ENCODE measurements at places on chromosomes 12 and 14.

DNA sequence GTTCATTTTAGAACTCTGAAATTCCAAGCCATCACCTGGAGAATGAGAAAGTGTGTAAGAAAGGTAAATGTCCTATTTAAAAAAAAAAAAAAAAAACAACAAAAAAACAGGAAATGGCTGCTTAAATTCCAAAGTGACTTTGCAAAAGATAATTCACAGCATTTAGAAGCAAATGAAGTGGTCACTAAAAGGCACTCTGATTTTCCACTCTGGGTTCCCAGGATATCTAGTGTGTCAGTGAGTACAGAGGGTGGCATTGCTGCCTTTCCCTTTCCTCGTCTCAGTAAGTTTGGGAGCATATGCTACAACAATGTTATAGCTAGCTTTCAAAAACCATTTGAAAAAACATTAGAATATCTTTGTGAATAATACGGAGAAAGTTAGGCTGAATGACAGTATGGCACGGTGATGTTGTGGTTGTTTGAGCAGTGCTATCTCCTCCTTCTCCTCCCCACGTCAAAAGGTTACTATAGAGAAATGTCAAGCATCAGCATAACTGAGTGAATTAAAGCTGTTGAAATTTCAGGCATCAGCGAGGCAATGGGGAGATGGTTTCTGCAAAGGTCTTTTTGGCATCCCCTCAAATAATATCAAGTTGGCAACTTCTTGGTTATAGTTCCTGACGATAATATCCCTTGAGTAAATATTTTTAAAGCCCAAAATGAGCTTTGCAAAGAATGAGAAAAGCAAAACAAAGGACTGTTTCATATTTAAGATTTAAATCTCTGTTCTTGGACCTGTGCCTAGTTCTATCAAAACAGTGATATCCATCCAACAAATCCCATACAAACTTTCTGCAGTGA, 164.5 kb upstream of the E2F7 start:
- no peak for DNase-seq

- peak; percentile 100 for DNase-seq
Observed at GRCh38 chr12:132651444-132652100, 33.0 kb downstream of the P2RX2 start.

GRCh38 chr12:67813456-67813904, 164.9 kb downstream of the DYRK2 start:
- DNase-seq, result no peak

DNA sequence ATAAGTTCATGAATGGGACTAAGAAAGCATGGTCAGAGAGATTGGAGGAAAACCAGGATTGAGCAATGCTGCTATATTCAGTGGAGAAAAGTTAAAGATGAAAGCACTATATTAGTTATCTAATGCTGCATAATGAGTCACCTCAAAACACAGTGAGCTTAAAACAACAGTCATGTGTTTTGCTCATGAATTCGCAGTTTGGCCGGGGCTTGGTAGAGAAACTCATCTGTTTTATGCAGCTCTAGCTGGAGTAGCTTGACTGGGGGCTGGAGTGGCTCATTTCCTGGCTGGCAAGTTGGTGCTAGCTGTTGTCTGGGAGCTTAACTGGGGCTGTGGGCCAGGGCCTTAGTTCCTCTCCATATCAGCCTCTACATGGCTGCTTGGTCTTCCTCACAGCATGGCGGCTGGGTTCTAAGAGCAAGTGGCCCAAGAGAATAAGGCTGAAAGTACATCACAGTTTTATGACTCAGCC, 90.1 kb downstream of the ADCK1 start:
- DNase-seq, result no peak

GRCh38 chr12:101939856-101940265, 62.5 kb downstream of the DRAM1 start:
- peak; percentile 48 for DNase-seq

- DNase-seq, result no peak
Observed at GRCh38 chr12:107684990-107685359, 624 bp upstream of the PWP1 start.

DNA sequence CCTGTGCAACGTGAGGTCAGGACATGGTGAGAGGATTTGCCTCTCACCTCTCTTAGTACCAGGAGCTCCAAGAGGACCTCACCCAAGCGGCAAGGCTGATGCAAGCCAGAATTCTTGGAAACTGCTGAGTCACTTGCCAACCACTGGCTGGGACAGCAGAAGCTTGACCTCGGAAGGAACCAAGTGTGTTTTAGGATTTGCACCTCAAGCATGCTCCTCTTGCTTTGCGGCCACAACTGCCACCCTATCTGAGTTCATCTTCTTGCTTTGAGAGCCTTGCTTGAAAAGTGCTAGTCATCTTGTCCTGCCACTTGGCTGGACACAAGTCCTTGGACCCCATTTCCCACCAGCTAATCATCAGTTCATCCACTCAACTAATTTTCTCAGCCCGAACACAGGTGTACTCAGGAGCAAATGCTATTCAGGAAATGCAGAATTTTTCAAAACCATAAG, 195.8 kb downstream of the SLC25A21 start:
- no peak for DNase-seq

GRCh38 chr12:39431797-39432196, 11.1 kb downstream of the KIF21A start:
- no peak for DNase-seq

DNA sequence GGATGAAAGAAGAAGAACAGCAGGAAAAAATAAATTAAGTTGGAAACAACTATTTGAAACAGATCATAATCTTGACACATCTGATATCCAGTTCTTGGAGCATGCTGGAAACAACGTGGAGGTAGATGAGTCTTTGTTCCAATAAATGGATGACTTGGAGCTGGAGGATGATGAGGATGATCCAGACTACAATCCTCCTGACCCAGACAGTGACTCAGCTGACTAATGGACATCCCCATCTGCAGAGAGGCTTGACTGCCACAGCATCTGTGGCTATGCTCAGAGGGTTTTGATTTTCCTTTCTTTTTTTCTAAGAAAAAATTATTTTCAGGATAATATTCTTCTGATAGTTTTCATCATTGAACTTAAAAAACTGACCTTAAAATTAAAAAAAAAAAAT, 6.2 kb upstream of the ZDHHC17 start:
- DNase-seq, result no peak

DNA sequence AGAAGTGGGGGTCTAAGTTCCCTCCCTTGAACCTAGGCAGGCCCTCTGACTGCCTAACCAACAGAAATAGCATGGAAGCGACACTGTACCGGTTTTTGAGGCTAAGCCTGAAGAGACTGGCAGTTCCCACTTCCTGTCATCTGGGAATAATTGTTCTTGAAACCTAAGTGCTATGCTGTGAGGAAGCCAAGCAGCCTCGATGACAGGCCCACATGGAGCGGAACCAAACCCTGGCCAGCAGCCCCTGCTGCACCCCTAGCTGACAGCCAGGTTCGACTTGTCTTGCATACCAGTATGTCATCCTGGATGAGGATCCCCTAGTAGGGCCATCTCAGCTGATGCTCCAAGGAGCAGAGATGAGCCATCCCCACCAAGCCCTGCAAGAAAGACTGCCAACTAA, 6.4 kb upstream of the GPR68 start:
- DNase-seq, result no peak

DNA sequence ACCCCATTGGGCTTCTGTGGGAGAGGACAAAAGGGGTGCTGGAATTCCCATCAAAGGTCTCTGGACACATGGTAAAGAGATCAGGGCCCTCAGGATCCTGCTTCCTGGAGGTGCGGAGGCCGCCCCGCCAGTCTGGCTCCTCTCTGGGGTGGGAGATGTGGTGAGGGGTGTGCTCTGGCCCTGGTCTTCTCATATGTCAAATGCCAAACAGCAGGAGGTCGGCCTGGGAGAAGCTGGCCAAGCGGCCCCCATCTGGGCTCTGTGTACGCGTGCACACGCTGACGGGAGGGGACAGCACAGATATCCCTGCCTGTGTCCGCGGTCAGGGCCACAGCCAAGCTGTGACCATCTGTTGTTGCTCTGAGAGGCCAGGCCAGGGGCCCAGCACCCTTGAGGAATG, 14.1 kb downstream of the FIGNL2 start:
- DNase-seq, result no peak

DNA sequence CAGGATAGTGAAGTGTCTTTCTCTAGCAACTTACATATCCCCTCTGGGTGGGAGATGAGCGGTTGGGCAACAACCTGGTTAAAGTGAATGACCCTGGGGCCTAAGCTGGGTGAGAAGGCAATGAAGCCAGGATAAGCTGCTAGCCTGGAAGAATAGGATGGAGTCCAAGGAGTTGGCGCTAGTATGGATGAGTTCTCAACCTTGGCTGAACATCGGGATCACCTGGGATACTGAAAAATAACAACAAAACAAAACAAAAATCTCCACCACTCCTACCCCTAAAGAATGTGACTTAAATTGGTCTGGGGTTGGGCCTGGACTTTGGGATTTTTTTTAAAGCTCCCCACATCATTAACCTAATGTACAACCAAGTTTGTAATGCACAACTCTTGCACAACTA, 4.8 kb upstream of the RPS6KA5 start:
- no peak for DNase-seq

DNA sequence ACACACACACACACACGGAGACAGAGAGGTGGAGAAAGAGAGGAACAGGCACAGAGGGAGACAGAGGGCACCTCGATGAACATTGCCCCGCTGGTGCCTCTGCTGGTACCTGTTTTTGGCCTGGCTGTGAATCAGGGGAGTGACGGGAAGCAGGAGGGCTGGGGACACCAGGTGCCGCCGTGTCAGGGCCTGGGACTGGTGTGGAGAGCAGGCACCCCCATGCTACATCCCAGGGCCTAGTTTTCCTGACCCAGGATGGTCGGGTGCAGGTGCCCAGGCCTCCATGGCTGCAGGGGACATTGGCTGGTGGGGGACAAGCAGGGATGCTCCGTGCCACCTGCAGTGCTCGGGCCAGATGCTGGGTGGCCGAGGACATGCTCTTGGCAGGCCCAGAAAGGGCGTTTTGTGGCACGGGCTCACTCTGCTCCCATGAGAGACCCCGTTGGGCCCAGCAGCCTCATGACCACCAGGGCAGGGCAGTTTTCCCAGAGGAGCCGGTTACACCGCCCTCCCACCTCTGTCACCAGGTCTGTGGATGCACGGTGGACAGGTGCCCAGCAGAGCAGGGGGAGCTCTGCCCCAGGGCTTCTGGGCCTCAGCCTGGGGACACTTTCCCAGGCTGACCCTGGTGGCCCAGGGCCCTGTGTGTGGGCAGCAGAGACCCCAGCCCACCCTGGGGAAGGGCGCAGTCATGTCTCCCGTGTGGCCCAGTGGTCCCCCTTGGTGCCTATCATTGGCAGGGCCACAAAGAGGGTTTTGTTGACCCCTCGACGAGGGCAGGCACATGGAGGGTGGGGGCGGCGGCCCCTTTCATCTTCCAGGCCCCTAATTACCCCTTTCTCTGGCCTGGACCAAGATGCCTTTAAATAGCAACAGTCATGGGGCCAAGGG, 207.5 kb upstream of the RTL1 start:
- no peak for DNase-seq

- no peak for DNase-seq
Observed at GRCh38 chr14:94960285-94961001, 190.5 kb upstream of the GSC start.

DNA sequence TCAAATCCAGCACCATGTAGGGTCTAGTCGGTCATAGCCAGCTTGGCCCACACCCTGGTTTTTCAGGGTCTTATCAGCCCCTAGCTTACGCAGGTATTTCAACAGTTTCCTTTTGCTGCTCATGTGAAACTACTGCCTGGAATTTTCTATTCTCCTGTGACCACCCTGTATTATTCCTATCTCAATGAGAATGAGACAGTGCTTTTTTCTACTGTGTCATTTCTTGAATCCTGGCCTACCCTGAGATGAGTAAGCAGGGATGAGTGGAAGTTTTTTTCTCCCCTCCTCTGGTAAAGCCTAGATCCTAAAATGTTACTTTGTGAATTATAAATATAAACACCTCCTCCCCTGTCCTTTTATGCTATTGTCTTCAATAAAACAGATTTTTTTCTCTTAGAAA, 62.7 kb upstream of the ARID2 start:
- DNase-seq, result no peak

DNA sequence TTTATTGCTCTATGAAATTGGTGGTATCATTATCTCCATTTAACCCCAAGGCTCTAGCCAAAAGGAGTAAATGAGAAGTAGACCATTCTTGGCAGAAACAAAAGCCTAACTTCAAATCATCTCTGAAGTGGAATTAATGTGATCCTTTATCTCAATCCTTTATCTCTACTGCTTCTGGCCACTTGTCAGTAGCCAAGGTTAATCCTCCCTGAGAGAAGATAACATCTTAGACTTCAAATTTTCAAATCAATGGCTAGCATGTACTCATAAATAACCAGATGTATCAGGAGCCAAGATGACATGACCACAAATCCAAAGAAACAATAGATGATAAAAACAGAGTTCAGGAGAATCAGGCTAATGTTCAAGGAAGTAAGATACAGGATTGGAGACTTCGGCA, 123.1 kb upstream of the RASSF8 start:
- DNase-seq, result no peak

GRCh38 chr14:37594238-37594970, 645 bp downstream of the FOXA1 start:
- DNase-seq, result peak; percentile 93

GRCh38 chr12:33519566-33519965, 79.9 kb upstream of the SYT10 start:
- no peak for DNase-seq

GRCh38 chr12:108004319-108004718, 124.8 kb upstream of the WSCD2 start:
- DNase-seq, result no peak

GRCh38 chr12:132143336-132144071, 615 bp downstream of the DDX51 start:
- DNase-seq, result no peak

- DNase-seq, result no peak
Observed at GRCh38 chr12:126447346-126447745, 1382.1 kb downstream of the AACS start.

GRCh38 chr12:5439371-5439771, 7.5 kb downstream of the NTF3 start:
- no peak for DNase-seq

DNA sequence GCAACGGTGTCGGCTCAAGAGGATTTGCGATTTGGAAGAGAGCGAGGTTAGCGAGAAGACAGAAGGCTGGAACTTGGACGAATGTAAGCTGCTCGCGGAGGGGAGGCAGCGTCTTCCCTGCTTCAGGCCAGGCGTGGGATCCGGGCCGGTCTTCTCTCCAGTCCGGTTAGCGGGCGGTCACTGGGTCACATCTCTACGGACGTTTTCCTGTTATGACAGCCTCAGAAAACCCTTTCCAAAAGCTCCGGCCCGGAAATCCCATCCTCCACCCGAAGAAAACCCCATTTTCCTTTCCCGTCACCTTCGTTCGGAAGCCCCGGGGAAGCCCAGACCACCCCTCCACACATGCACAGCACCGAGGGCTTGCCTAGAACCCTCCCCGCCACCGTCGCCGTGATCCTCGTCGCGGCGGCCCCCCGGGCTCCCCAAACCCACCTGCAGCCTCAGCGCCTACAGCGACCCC, 268 bp downstream of the NDUFB1 start:
- DNase-seq, result peak; percentile 52
